ENCODE measurements at places on chromosomes 5 and 9. TPM values are rescaled to one million over a fixed set of nuclear protein-coding genes. Genes with fewer than 3 reads are reported as not detected.

DNA sequence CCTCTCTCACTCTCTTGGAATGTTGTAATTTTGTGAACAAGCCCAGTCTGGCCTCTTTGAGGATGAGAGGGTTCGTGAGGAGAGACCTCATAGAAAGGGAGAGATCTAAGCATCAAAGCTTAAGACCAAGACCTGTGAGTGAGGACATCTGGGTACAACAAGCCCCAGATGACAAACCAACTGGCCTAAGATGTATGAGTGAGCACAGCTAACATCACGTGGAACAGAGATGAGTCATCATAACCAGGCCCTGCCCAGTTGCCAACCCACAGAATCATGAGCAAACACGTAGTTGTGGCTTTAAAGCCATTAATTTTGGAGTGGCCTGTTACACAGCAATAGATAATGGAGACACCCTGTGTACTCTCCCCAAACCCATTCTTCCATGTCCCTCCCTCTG is 439.1 kb upstream of the KIF2A start:
- H3K27me3 ChIP-seq, result no peaks in the 10 kb centered on the region
- H3K4me1 ChIP-seq, result no peaks in the 10 kb centered on the region
- H3K36me3 ChIP-seq, result no peaks in the 10 kb centered on the region
- no peak overlapping the region for H3K27ac ChIP-seq
- H3K4me3 ChIP-seq, result no peak overlapping the region

GRCh38 chr5:151952238-151952637 is 27.6 kb upstream of the GLRA1 start:
- H3K27me3 ChIP-seq, result peaks cover 12% of the 10 kb centered on the region
- DNase-seq, result no peak
- no peaks in the 10 kb centered on the region for H3K4me1 ChIP-seq
- H3K4me3 ChIP-seq, result no peak overlapping the region
- H3K27ac ChIP-seq, result no peak overlapping the region

- H3K27me3 ChIP-seq, result no peaks in the 10 kb centered on the region
- H3K27ac ChIP-seq, result no peak overlapping the region
- H3K4me1 ChIP-seq, result no peaks in the 10 kb centered on the region
- no peak for DNase-seq
- no peaks in the 10 kb centered on the region for H3K36me3 ChIP-seq
Observed at GRCh38 chr5:27773166-27773565, 734.8 kb upstream of the CDH9 start.

DNA sequence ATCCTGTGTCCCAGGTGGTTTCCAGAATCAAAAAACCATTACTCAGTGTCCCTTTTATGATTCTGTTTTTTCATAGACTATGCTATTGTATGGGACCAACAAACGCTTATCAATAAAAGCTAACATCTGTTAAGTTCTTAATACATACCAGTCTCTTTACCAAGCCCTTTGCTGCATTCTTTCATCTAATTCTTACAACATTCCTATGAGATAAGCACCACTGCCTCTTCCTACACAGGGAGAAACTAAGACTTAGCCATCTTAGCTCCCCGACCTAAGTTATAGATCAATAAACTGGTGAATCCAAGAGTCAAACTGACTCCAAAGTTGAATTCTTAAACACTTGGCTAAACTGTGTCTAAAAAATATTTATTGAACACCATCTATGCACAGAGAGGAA is 26.6 kb downstream of the DRD1 start:
- H3K27me3 ChIP-seq, result no peaks in the 10 kb centered on the region
- H3K4me3 ChIP-seq, result no peak overlapping the region
- DNase-seq, result no peak
- no peaks in the 10 kb centered on the region for H3K36me3 ChIP-seq

DNA sequence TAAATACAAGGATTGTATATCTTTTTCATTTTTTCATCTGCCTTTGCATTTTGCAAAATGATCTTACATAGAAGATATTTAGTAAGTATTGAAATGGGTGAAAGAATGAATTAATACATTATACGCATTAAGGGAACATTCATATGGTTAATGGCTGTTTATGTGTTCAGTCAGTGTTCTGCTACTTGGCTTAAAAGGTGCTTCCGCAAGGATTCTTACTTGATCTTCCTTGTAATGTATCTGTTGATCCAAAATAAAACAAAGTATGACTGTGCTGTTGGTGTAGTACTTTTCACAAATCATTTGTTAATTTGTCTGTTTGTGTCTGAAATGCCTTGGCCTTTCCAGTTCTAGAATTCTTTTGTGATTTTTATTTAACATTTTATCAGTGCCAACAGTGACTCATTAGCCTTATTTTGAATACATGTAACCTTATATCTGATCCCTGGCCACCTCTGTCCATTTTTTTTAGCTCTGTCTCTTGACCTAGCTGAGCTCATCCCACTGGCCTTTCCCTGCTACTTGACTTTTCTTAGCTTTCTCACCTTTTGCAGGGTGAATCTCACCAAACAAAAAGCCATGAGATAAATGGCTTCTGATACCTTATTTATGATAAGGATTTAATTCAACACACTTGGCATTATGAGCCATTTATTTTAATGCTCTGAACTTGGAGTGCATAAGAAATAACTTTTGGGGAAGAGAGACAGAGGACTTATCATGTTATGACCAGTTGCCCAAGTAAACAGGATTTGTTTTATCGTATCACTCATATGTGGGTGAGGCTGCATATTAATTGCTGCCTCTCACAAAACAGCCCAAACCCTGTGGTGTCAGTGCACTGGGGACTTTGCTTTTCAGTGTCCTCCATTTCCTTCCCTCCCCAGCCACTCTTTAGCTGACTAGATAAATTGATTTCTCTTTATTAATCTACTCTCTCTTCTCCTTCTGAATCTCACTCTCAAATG is 340.3 kb downstream of the KDM4C start:
- H3K27ac ChIP-seq, result no peak overlapping the region
- H3K36me3 ChIP-seq, result no peaks in the 10 kb centered on the region
- DNase-seq, result no peak
- H3K4me1 ChIP-seq, result no peaks in the 10 kb centered on the region
- no peak overlapping the region for H3K4me3 ChIP-seq

- no peaks in the 10 kb centered on the region for H3K4me1 ChIP-seq
- no peak for DNase-seq
- no peak within 1 kb of the TSS for H3K4me3 ChIP-seq
- no peak within 1 kb of the TSS for H3K27ac ChIP-seq
- H3K27me3 ChIP-seq, result peaks cover 3% of the 10 kb centered on the region
- H3K36me3 ChIP-seq, result no peaks in the 10 kb centered on the region
Observed at GRCh38 chr5:156963125-156963524, at the start of gene TIMD4. TIMD4 (minus strand) TSS chr5:156963226; CDS start chr5:156963198, 28 bp downstream.

DNA sequence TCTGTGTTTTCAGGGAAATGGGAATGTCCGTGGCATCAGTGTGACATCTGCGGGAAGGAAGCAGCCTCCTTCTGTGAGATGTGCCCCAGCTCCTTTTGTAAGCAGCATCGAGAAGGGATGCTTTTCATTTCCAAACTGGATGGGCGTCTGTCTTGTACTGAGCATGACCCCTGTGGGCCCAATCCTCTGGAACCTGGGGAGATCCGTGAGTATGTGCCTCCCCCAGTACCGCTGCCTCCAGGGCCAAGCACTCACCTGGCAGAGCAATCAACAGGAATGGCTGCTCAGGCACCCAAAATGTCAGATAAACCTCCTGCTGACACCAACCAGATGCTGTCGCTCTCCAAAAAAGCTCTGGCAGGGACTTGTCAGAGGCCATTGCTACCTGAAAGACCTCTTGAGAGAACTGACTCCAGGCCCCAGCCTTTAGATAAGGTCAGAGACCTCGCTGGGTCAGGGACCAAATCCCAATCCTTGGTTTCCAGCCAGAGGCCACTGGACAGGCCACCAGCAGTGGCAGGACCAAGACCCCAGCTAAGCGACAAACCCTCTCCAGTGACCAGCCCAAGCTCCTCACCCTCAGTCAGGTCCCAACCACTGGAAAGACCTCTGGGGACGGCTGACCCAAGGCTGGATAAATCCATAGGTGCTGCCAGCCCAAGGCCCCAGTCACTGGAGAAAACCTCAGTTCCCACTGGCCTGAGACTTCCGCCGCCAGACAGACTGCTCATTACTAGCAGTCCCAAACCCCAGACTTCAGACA is 9.5 kb downstream of the RAB24 start:
- no peak overlapping the region for H3K4me3 ChIP-seq
- no peak overlapping the region for H3K27ac ChIP-seq
- peaks cover 24% of the 10 kb centered on the region for H3K36me3 ChIP-seq
- no peaks in the 10 kb centered on the region for H3K27me3 ChIP-seq

DNA sequence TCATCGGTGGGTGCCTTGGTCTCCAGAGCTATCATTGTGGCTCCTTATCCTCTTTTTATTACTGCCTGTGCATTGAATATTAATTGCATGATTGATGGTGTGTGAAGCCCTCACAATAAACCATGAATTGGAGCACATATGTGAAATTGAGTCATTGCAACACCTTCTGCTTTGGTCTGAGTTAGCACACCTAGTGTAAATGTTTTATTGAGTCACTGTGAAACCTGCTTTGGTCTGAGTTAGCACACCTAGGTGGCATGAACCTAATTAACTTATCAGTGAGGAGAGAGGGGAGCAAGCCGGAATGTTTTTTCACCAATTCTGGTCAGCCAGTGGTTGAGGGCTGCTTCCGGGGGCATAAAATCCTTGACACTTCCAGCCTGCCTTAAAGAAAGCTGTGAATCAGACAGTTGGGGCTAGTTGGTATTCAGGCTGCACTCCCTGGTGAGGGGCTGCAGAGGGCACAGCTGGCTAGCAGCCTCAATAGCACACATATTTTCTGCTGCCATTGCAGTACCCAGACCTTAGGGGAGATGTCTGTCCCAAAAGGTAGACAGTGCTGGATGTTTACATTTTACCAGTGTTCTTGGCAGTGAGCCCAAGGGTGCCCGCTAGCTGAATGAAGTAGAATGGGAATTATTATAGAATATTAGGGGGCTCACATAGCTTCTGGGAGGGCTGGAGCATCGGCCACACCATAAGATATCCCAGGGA is 76.5 kb upstream of the GOLM1 start:
- H3K27me3 ChIP-seq, result no peaks in the 10 kb centered on the region
- H3K36me3 ChIP-seq, result no peaks in the 10 kb centered on the region
- no peak overlapping the region for H3K27ac ChIP-seq
- H3K4me3 ChIP-seq, result no peak overlapping the region
- H3K4me1 ChIP-seq, result peaks cover 13% of the 10 kb centered on the region

GRCh38 chr5:8013948-8014710 is 145.2 kb downstream of the MTRR start:
- H3K4me3 ChIP-seq, result no peak overlapping the region
- DNase-seq, result no peak
- no peak overlapping the region for H3K27ac ChIP-seq
- no peaks in the 10 kb centered on the region for H3K4me1 ChIP-seq
- peaks cover 33% of the 10 kb centered on the region for H3K27me3 ChIP-seq
- H3K36me3 ChIP-seq, result no peaks in the 10 kb centered on the region

GRCh38 chr9:35690614-35691333 is 1.0 kb upstream of the TPM2 start:
- H3K4me3 ChIP-seq, result peak overlapping the region; percentile 77
- peaks cover 21% of the 10 kb centered on the region for H3K4me1 ChIP-seq
- H3K36me3 ChIP-seq, result no peaks in the 10 kb centered on the region
- peak; percentile 38 for DNase-seq
- peak overlapping the region; percentile 32 for H3K27ac ChIP-seq
- no peaks in the 10 kb centered on the region for H3K27me3 ChIP-seq

DNA sequence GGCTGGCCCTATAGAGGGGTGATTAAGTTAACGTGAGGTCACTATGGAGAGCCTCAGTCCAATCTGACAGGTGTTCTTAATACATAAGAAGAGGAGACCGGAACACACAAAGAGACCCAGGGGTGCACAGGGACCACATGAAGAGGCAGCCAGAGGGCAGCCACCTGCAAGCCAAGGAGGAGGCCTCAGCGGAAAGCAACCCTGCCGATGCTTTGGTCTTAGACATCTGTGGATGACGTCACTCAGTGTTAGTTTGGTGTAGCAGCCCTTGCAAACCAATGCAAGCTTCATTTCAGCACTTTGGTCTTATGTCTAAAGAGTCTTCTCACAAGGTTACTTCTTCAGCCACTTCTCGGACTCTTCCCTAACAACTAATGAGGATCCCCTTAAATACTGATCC is 47.6 kb upstream of the GRHPR start:
- no peak for DNase-seq
- H3K36me3 ChIP-seq, result no peaks in the 10 kb centered on the region
- no peaks in the 10 kb centered on the region for H3K4me1 ChIP-seq
- H3K4me3 ChIP-seq, result no peak overlapping the region

DNA sequence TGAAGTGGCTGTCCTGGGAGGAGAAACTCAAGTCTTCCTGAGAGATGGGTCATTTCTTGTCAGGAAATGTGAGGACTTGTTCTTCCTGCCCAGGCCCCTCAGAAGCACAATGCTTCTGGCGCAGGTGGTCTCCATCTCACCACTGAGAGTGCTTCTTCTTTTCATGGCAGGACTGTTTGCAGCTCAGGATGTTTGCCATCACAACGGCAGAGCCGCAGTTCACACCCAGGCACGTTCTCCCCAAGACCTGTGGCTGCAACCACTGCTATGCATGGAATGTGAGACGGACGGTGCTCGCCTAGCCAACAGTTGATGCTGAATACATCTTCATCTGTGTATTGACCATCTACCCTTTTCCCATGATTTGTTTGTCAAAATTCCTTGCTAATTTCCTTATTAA is 216.3 kb downstream of the GADD45G start:
- no peak for DNase-seq
- H3K27me3 ChIP-seq, result peaks cover 72% of the 10 kb centered on the region
- no peaks in the 10 kb centered on the region for H3K4me1 ChIP-seq
- H3K27ac ChIP-seq, result no peak overlapping the region

GRCh38 chr9:99076483-99077171 is 28.3 kb upstream of the TGFBR1 start:
- no peak overlapping the region for H3K27ac ChIP-seq
- no peak for DNase-seq
- H3K36me3 ChIP-seq, result no peaks in the 10 kb centered on the region

Gene MAP1B
- 163 TPM for total RNA-seq

Gene PPP1R26
- total RNA-seq, result 41.2 TPM

Gene ZNF474
- not detected for total RNA-seq

Gene NKD2
- total RNA-seq, result 0.57 TPM

Gene CDH9
- total RNA-seq, result not detected

Gene EMB
- total RNA-seq, result 11.6 TPM

Gene TMC1
- 9.0 TPM for total RNA-seq

Gene CATSPER3
- 0.68 TPM for total RNA-seq

Gene TMEM174
- total RNA-seq, result not detected

Gene NMUR2
- not detected for total RNA-seq

Gene NR3C1
- 52.8 TPM for total RNA-seq

Gene TEX53
- total RNA-seq, result not detected

Gene AIF1L
- total RNA-seq, result 85.2 TPM

Data from PC-9 (cell line).